ENCODE measurements at places on chromosomes 3 and 15.

GRCh38 chr3:134341389-134341788, 32.9 kb downstream of the AMOTL2 start:
- DNase-seq, result no peak

DNA sequence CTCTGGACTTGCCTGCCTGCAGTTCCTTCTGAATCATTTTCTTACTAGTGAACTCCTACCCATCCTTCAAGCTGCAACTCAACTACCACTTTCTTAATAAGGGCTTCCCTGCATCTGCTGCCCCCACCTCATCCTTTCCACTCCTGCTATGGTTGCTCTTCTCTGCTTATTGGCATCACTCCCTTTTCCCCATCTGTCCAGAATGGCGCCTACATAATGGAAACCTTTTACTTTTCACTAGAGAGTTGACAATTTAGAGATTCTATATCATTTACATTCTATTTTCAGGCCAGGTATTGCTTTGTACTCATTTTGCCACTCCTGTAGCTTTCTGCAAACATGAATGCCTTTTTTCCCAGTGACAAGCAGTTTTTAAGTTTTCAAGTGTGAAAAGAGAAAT, 1.9 kb upstream of the EPHA3 start:
- DNase-seq, result no peak

- DNase-seq, result peak; percentile 77
These were observed 125.8 kb upstream of the GALNT15 start for GRCh38 chr3:16048435-16049318.

- DNase-seq, result peak; percentile 90
These were observed 37.8 kb downstream of the BOC start for GRCh38 chr3:113249111-113249510.

- DNase-seq, result no peak
These were observed 19.4 kb upstream of the SEMA5B start for GRCh38 chr3:123047062-123047319.

DNA sequence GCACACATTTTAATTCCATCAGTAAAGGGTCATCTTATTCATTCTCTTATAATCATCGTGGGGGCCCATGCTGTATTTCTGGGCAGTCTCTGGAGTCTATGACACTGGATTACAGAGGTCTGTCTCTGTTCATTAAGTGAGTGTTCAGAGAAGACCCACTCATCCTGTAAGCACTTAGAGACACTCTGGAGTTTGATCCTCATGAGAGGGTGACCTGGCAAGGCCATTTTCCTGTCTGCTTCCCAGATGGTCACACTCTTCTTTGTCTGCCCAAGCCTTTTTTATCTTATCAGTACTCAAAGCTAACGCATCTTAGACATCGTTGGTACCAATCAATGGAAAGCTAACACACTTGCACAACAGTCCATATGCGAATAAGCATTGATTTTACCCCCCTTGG, 333.1 kb downstream of the RORA start:
- DNase-seq, result no peak

DNA sequence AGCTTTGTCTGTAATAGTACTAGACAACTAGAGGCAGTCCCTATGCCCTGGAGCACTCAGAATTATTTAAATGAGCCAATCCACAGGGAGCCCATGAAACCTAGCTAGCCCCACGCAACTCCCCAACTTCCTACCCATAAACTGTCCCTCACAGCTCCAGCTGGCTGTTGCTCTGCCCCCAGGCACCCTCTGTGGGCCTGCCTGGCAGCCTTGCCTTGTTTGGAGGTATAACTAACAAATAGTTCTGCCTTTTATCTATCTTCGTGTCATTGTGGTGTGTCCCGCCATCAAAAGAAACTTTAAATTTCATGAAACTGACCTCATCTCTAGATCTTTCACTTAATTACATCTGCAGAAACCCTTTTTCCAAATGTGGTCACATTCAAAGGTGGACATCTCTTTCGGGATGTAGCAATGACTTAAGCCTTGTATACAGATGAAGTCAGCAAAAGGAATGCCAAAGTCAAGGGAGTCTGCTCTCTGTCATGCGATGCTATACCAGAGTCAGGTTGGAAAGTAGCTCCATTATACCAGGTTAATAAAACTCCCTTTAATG, 1.8 kb upstream of the RTP3 start:
- peak; percentile 89 for DNase-seq

- no peak for DNase-seq
These were observed 18.7 kb downstream of the PXYLP1 start for GRCh38 chr3:141250342-141250741.

DNA sequence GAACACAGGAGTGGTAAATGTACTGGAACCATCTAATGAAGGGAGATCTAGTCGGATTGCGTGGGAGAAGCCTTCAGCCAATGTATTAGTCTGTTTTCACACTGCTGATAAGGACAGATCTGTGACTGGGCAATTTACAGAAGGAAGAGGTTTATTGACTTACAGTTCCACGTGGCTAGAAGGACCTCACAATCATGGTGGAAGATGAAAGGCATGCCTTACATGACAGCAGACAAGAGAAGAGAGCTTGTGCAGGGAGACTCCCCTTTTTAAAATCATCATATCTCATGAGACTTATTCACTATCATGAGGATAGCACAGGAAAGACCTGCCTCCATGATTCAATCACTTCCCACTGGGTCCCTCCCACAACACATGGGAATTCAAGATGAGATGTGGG, 17.0 kb downstream of the HRG start:
- no peak for DNase-seq

GRCh38 chr3:18656410-18656809, 231.3 kb upstream of the SATB1 start:
- DNase-seq, result no peak

- DNase-seq, result no peak
These were observed 652.6 kb upstream of the BCHE start for GRCh38 chr3:166489826-166490225.

- DNase-seq, result no peak
These were observed 185.9 kb upstream of the LINGO1 start for GRCh38 chr15:77818484-77819047.

DNA sequence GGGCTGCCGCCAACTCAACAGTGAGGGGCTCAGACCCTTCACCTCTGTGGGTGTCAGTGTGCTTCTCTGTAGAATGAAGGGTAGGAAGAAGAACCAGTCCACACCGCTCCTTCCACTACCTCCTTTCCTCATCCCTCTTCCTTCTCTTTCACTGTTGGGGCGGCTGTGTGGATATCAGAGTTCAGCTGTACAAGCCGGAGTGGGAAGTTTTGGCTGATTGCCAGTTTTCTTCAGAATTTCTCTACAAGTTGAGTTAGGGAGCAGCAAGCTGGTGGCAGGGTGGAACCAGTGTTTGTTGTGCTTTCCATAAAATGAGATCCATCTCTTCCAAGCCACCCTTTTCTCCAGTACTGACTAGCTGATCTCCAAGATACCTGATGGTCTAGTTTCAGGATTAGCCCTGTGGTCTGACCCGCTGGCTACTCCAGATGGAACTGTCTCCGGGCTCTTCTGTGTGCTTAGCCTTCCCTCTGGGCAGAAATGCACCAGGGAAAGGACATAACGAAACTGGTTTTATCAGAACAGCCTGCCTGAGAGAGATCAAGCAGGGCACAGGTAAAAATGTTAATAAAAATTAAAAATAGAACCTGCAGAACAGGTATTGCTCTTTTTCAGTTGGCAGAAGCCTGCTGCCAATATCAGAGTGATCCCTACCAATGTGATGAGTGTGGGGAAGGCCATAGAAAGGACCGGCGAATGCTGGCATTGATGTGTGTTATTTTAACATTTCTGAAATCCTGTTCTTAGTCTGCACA, 169.9 kb upstream of the TSC22D2 start:
- DNase-seq, result no peak

DNA sequence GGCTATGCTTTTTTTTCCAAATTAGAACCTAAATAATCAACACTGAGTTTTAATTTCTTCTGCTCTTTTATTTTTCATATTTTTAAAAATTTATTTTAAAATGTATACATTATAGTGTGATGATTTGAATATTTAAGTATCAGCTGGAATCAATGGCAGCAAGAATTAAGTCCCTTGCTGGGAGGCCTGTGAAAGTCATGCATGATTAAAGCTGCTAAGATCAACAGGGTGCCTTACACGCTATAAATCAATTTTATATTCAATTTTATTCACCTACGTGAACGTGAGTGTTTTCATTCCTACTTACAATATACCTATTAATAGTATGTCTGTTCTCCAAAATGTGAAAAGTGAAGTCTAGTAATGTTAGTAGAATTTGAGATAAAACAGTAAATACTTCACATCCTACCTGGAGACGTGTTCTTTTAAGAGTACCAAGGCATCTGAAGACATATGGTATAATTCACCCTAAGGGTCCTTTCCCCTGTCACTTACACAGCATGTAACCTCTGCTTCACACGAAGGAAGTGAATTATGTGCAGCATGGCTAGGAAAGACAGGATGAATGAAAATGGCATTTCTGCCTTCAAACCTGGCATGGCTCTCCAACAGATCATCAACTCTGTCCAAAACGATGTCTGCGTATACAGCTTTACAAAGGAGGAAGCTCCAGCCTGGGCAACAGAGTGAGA, 640.4 kb upstream of the ROBO1 start:
- DNase-seq, result no peak

DNA sequence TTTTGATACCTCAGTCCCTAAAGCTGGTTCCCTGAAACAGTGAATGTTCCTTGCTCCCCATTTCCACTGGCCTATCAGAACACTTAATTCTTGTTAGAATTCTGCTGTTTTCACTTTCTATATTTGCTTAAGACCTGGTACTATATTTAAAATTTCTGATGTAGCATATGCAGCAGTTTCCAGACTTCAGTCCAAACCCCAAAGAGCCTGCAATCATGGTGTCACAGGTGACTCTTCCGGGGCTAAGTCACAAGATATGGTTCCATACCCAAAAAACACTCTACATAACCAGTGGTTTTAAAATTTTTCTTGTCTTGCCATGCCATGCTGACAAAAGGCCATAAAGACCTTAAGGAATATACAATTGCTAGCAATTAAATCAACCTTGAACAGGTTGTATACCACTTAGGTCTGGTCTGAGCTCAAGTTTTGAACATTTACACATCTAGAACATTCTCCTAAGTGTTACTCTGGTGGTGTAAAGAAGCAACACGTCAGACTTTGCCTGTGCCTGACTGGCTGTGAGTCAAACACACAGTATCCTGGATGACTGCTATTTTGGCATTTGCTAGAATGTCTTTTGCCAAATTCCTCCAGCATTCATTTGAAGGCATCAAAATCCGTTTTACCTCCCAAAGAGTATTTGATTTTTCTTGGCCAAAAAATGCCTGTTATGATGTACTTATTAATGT, 160.0 kb downstream of the FRMD5 start:
- DNase-seq, result peak; percentile 50

DNA sequence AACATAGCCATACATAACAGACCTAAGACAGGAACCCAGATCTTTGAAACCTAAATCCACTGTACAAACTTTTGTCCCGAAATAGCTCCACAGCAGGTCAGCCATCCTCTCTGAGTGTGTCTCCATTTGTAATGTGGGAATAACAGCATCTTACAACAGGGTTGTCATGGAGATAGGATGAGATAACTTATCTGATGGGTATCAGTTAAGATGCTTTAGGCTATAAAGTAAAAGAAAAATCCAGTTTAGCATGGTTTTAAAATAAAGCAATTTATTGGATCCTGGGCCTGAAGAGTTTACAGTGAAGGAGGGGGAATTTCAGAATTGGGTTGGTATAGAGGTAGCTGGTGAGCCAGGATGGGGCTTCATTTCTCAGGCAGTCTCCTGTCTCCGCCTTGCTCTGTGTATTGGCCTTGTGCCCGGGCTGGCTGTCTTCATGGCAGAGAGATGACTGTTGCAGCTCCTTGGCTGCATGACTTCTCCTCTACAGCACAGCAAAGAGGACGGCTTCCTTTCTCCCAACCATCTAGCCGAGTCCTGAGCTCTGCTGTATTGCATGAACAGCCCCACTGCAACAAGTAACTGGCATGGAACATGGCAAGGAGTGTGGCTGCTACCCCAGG, 131.9 kb upstream of the PROK2 start:
- DNase-seq, result peak; percentile 48

DNA sequence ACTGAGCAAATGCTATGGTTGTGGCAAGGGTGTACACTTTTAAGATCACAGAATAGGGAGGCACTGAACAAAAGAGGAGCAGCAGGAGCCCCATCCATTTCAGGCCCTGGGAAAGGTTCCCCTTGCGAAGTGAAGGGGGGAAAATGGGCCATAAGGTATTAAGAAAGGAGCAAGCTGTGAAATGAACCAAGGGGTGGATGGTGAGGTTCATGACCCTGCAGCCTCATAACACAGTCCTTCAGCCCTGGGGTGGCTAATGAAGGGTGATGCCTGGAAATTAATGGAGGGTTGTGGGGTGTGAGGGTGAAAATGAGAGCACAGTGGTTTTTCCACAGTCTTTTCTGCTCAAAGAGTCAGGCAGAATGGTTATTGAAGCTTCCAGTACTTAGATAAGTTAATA, 150.1 kb downstream of the PDZRN3 start:
- DNase-seq, result no peak

DNA sequence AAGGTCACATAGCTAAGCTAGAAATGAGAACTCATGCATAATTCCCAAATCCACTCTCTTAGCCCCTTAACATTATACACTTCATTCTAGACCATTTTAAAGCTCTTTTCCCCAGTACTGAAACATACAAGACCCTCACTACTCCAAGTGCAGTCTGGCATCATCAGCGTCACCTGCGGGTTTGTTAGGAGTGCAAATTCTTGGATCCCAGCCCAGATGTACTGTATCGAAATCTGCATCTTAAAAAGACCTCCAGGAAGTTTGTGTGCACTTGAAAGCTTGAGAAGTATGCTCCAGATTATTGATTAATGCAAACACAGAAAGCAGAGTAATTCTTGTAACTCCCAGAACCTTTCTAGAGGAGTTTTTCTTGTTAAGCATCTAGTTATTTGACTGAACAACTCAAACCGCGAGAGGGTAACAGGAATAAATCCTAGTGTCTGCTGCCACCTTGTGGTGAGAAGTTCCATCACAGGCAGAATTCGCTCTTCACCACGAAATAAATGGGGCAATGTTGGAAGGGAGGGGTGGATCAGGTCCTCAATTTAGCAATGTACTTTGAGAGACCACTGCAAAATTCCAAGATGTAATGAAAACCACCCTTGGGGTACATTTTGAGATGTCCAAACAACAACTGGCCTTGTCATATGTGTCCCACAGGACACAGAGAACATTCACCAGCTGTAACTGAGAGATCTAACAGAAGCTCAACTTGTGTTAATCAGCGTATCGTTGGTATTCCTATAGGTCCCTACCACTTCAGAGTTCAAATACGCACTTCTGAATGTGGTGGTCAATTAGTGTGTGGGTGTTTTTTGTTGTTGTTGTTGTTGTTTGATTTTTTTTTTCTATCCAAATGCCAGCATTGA, 583 bp upstream of the C3orf49 start:
- DNase-seq, result peak; percentile 54

GRCh38 chr3:109702252-109702651, 364.9 kb upstream of the DPPA4 start:
- DNase-seq, result peak; percentile 21

- DNase-seq, result peak; percentile 27
These were observed 29.1 kb upstream of the MTMR10 start for GRCh38 chr15:31020542-31020941.

- no peak for DNase-seq
These were observed 187.2 kb downstream of the CACNA2D3 start for GRCh38 chr3:54309601-54310000.

- DNase-seq, result no peak
These were observed 7.2 kb downstream of the LRIG1 start for GRCh38 chr3:66493458-66494099.

Measured in fibroblast of skin of back (primary cell).